ENCODE measurements at places on chromosomes 12 and 14.

GRCh38 chr12:82207556-82207955 is 150.6 kb downstream of the CCDC59 start:
- DNase-seq = no peak

DNA sequence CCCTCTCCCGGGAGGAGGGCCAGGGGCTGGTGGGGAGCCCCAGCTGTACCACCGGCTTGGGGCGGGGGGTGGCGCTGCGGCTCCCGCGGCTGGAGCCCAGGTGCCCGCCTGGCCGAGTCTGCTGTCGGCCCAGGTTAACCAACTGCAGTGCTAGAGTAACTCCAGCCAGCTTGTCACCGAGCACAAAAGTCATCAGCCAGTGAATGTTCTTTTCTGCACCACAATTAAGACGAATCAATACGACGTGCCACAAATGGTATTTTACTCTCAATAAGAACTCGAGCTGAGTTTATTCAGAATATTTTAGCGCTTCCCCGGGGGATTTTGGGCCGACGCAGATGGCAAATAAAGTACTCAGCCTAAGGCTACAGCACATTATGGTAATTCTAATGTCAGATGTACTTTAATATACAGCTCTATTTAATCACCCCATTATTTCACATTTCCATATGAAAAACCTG is 83.2 kb downstream of the BCL11B start:
- DNase-seq = no peak

GRCh38 chr12:45138609-45139008 is 77.3 kb upstream of the ANO6 start:
- DNase-seq = no peak

DNA sequence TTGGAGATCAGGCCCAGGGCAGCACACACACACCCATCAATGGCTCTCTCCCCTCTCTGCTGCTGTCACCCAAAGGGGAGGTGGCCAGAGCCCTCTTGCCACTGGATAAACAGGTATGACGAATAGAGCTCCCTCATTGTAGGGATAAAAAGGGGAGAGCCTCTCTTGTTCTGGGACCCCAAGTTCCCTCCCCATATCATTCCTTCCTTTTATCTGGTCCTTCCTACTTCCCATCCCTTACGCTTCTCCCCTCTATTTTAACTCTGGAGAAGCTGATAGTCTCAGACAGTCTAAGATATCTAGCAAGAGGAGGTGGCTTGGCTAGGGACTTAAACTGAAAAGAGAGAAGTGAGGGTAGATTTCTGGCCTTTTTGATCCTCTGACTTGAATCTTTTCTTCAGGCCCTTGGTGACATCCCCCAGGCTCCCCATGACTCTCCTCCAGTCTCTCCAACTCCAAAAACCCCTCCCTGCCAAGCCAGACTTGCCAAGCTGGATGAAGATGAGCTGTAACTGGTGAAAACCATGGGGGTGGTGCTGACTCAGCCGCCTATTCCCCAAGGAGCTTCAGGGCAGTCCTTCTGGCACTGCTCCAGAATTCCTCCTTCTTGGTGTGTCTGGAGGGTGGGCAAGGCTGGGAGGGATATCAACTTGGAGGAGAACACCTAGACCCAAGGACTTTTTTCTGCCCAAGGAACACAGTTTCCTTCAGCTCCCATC is 5.3 kb downstream of the ARHGEF25 start:
- DNase-seq = no peak

DNA sequence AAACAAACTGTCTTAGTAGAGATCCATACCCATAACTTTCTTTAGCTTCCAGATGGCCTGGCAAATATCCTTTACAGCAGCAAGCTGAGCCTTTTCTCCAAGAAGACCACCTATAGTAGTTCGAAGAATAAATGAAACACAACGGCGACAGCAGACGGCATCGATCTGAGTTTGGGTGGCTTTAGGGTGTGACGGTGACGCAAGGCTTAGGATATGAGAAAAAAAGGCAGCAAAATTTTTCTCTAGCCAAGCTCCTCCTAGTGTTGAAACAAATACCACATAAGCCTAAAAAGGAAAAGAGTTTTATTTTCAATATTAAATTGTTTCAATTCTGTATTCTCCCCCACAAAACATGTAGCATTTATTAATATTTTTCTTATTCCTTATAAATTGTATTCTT is 33.3 kb downstream of the HEATR5A start:
- DNase-seq = no peak

Data from stimulated activated CD4-positive, alpha-beta T cell treated with anti-CD3 and anti-CD28 coated beads, Interleukin-1b, Interleukin-23, amount 100 ng/mL, for 4 hours (primary cell).